Stimulated activated CD4-positive, alpha-beta T cell treated with anti-CD3 and anti-CD28 coated beads, Interleukin-15, amount 100 ng/mL, for 24 hours (primary cell): ENCODE measurements at places on chromosomes 6 and 20.

- DNase-seq, result no peak
Observed at GRCh38 chr6:169933251-169933821, 181.9 kb downstream of the ERMARD start.

DNA sequence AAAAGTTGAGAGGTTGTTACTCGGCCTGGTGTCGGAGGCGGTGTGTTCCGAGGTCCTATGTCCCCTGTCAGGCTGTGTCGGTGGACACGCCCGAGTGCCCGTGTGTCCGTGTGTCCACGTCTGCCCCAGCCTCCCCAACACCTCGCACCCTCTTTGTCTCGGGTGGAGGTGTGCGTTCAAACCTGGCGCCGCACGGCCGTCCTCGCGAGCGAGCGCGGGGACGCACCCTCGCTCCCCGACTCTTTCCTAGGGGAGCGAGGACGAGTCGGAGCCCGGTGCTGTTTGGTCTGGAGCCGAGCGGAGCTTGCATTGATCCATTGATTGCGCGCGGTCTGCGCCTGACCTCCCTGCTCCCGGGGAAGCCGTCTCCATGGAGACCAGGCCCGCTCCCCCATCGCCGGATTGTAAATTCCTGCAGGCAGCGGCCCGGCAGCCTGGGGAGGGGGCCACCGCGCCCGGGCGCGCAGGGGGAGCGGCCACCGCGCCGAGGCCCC is 411 bp upstream of the SCUBE3 start:
- no peak for DNase-seq

DNA sequence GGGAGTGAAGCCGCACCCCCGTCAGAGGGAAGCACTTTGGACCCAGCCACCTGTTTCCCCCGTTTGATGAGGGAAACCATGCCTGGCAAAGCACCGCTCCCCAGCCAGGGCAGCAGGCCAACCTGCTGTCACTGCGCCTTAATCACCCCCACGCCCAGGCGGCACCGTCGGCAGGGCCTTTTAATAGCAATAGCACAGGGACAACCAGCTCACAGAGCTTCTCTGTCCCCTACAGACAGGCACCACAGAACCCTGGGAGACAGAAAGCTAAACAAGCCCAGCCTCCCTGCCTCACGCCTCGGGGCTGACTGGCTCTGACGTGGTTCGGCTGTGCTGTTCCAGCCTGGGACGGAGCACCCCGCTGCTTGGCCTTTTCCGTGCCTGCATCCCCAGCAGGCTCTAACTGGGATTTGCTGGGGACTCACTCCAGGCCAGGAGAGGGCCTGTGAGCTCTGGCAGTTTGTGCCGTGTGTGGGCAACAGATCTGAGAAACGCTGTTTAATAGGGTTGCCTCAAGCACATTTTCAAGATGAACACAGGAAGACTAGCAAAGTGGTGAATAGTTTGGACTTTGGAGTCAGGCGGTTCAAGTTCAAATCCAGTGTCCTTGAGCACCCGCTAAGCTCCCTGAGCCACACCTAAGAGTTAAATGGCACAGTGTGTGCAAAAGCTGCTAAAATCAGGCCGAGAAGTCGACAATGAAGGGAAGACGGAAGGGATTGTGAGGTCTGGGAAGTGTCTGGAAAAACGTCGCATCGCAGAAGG is 223.8 kb downstream of the NRN1 start:
- DNase-seq, result no peak

DNA sequence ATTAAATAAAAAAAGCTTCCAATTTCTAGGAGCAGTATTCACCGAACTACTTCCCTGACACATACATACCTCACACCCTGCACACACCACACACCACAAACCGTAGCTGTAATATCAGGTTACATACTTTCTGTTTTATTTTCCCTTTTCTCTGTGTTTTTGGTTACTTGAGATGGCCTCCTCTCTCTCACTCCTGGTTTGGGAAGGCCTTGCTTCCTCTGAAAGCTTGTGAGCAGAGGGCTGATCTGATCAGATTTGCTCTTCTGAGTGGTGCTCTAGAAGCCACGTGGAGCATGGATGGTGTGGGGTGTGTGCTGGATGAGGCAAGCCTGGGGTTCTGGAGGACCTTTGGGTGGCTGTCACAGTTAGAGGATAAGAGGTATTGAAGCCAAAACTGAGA is 20.9 kb downstream of the UTRN start:
- peak; percentile 21 for DNase-seq

GRCh38 chr20:51131811-51132210 is 108.9 kb upstream of the KCNG1 start:
- DNase-seq, result no peak

DNA sequence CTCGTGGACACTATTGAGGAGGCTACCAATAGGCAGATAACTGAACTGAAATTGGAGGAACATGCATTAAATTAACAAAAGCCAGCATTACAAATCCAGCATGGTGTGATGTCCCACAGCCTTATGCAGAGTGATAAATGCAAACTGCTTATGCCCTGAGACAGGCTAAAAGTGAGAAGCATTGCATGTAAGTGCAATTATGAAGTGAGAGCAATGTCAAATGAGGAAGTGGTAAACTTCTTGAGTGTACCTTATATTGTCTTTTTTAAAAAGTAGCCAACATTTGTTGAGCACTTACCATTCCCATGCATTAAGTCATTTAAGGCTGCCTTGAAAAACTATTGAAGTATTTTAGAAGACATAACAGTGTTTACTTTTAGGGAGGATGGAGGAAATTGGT is 212.2 kb downstream of the TBC1D7 start:
- no peak for DNase-seq

- DNase-seq, result no peak
Observed at GRCh38 chr6:91079969-91080368, 493.1 kb upstream of the MAP3K7 start.

GRCh38 chr6:150079604-150080003 is 10.7 kb upstream of the ULBP3 start:
- no peak for DNase-seq

- no peak for DNase-seq
Observed at GRCh38 chr6:165135889-165136288, 173.5 kb downstream of the C6orf118 start.

GRCh38 chr20:58571693-58572427 is 56.7 kb upstream of the APCDD1L start:
- DNase-seq, result no peak

- DNase-seq, result peak; percentile 34
Observed at GRCh38 chr6:37624606-37625574, 72.8 kb downstream of the MDGA1 start.

- no peak for DNase-seq
Observed at GRCh38 chr6:6545616-6546317, 42.8 kb upstream of the LY86 start.

GRCh38 chr20:34561661-34562060 is 3.1 kb downstream of the MAP1LC3A start:
- no peak for DNase-seq

DNA sequence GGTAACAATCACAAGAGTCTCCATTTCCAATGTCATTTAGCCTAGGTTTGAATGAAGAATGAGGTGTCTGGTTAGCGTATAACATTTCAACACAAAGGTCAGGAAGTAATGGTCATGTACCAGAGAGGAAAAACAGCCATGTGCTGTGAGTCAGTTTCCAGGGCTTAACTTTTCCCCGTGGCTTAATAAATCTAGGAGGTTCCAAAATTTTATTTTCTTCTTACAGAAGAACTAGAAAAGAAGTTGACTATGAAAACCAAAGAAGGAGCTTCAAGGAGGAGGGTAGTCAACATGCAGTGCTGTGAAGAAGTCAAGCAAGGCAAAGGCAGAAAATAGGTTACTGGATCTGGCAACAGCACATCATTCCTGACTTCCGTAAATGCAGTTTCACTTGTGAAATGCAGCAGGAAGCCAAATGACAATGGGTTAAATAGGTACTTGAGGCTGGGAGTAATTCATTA is 8.4 kb upstream of the GABRR2 start:
- DNase-seq, result no peak

GRCh38 chr6:36285187-36285671 is 15.4 kb downstream of the PNPLA1 start:
- no peak for DNase-seq

DNA sequence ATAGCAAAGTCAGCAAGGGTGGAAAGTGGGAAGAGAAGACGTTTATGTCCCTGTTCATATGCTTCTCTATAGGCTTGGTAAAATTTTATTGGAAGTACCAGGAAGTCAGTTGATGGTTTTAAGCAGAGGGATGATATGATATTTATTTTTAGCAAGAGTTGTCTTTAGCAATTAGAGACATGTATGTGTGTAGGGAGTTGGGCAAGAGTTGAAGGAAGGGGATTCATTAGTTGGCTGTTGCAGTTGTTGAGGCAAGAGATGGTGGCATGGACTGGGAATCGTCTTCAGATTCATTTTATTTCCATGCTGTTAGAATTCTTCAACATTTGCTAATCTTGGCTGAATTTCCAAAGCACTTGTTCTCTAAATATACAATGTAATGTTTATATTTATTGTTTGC is 85.6 kb downstream of the QKI start:
- DNase-seq, result no peak

DNA sequence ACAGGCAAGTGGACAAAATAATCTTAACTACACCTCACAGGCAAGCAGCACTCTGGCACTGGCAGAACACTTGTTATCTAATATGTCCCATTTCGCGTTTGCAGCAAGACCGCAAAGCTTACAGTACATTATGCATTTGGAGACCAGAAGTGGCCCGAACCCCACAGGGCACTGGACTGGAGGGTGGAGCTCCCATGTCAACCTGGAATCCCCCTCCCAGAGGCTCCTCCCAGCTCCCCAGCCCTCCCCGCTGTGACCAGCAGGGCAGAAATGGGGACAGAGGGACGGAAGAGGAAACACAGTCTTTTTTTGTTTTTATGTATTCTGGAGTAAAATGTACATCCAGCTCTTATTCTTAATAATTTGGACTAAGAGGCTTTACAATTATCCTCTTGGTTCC is 263.7 kb downstream of the SMOC2 start:
- no peak for DNase-seq

DNA sequence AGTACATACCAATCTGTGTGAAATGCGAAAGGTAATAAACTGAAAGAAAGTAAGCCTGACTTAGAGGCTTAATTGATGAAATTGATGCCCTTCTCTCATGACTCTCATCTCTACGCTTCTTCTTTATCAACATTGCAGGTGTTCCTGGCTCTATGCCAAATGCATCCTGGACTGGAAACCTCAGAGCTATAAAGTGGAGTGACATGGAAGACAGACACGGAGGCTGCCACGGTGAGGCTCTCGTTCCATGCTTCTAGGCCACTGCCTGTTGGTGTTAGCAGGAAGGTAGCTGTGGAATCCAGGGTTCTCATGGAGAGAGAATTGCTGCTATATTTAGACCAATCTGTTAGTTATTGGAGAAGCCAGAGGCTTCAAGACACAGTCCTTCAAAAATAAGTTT is 73.2 kb downstream of the C6orf52 start:
- DNase-seq, result no peak

- DNase-seq, result no peak
Observed at GRCh38 chr6:38364127-38364526, 275.6 kb downstream of the BTBD9 start.

GRCh38 chr6:113396730-113397129 is 460.4 kb upstream of the MARCKS start:
- DNase-seq, result no peak

DNA sequence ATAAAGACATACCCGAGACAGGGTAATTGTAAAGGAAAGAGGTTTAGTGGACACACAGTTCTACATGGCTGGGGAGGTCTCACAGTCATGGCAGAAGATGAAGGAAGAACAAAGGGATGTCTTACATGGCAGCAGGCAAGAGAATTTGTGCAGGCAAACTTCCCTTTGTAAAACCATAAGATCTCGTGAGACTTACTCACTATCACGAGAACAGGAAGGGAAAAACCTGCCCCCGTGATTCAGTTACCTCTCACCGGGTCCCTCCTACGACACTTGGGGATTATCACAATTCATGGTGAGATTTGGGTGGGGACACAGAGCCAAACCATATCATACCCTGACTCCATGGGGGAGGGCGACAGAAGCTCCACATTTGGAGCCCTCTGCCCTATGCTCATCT is 7.4 kb upstream of the VAPB start:
- no peak for DNase-seq

DNA sequence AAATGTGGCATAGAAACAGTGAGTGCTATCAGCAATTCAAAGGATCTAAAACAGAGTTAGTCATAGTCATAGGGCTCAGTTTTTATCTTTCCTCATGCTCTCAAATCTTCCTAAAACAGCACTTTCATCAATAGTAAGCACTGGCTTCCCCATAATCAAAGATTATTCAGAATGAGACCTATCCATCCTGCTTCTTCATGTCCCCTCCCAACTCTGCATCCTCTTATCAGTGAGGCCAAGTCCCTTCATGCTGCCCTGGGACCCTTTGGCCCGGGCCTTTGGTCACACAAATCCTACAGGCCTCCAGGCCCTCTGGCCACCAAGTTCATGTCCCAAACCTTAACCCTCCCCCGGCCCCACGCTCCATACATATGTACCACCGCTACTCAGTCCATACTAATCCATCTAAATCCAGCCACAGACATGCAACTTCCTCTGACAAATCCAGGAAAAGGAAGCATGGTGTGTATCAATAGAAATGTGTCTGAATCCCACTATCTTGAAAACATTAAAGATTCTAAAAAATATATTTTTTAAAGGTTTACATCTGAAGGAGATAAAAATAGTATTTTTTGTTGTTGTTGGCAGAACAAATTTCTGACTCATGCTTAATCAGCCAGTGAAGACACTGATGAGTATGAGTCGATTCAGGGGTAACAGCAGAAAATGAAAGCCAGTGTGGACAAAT is 143.5 kb downstream of the PDE7B start:
- DNase-seq, result no peak

GRCh38 chr20:21190869-21191268 is 65.0 kb downstream of the KIZ start:
- no peak for DNase-seq

DNA sequence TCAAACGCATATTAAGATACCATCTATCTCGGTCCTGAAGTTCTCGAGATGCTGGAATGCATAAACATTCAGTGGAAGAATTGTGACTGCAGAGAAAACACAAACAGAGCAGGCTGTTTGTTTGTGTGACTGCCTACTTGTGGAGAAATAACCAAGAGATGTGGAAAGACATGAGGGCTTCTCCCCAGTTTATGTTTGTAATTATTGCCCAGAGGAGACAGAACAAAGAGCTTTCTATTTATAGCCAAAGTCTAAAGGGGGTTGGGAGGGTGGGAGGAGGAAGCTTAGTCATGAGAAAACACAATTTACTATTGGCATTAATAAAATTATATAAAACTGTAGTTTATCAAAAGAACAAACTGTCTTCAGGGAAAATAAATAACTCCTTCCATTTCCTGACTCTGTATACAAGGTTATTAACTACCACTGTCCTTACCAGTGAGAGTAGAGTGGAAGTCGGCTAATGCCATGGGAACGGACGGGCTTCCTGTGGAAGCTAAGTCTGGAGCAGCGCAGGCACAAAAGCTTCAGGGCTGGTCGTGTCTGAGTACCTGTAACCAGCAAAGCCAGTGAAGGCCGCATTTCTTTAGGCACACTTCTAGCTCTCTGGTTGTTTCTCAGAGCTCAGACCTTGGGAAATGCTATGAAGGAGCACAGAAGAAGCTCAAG is 200.2 kb upstream of the SUPT3H start:
- DNase-seq, result no peak
